ENCODE measurements at places on chromosomes 16 and 17.

- no peaks in the 10 kb centered on the region for H3K4me1 ChIP-seq
- no peak overlapping the region for H3K27ac ChIP-seq
- no peaks in the 10 kb centered on the region for H3K27me3 ChIP-seq
- no peak for DNase-seq
- no peak overlapping the region for H3K4me3 ChIP-seq
These were observed 17.8 kb upstream of the SLC35B1 start for GRCh38 chr17:49725452-49726130.

GRCh38 chr16:76988526-76988925 is 202.5 kb upstream of the MON1B start:
- peaks cover 2% of the 10 kb centered on the region for H3K4me1 ChIP-seq
- no peak overlapping the region for H3K27ac ChIP-seq
- DNase-seq, result no peak
- no peaks in the 10 kb centered on the region for H3K36me3 ChIP-seq

DNA sequence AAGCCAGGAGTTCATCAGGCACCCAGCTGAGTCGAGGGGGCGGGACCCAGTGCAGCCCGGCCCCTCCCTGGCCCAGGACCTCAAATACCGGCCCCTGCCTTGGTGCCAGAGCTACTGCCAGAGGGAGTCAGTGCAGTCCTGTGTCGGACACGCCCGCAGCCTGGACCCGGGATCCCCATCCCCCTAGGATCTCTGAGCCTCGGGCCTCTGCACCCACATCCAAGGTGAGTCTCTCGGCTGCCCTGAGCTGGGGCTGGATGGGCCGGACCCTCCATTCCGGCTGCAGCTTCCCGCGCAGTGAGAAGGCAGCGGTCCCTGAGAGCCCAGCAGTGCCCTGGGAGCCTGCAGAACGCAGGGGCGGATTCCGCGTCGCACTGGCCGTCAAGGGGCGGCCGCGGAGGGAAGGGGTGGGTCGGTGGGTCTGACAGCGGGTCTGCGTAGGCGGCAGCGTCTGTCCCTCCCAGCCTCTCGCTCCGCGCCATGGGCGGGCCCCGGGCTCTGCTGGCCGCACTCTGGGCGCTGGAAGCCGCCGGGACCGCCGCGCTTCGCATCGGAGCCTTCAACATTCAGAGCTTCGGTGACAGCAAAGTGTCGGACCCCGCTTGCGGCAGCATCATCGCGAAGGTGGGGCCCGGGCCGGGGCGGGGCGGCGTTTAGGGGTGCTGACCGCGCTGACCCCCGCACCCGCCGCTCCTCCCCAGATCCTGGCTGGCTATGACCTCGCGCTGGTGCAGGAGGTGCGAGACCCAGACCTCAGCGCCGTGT is at the start of gene DNASE1L2:
DNASE1L2 (plus strand) TSS at position 108 of the 765 bp plus-strand sequence; CDS start at position 481, 373 bp downstream.
- H3K4me1 ChIP-seq, result peaks cover 19% of the 10 kb centered on the region
- no peak within 1 kb of the TSS for H3K4me3 ChIP-seq
- H3K27ac ChIP-seq, result no peak within 1 kb of the TSS
- H3K27me3 ChIP-seq, result peaks cover 34% of the 10 kb centered on the region

GRCh38 chr16:85309656-85310587 is 197.7 kb upstream of the CIBAR2 start:
- no peak overlapping the region for H3K27ac ChIP-seq
- peaks cover 3% of the 10 kb centered on the region for H3K36me3 ChIP-seq
- H3K27me3 ChIP-seq, result no peaks in the 10 kb centered on the region
- no peak for DNase-seq

DNA sequence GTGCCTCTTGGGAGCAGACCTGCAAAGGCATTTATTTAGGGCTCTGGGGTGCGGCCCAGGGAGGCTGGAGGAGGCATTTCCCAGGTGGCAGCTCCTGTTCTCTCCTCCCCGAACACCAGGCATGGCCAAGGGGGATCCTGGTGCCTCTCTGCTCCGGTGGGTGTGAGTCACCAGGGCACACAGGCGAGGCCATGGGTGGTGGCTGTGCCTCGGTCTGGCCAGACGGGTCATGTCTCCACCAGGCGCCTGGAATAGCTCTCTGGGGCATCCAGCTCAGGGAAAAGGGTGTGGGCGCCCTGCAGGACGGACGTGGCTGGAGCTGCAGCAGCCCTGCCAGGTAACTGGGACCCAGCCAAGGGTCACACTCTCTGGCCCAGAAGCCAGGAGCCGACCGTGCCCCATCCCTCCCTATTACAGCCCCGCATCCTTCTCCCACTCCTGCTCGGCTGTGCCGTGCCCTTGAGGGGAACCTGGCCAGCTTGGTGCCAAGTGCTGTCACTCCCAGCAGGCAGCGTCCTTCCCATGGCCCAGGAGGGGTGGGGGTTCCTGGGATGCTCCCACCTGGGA is 25.8 kb downstream of the SOX8 start:
- peaks cover 4% of the 10 kb centered on the region for H3K27me3 ChIP-seq
- no peaks in the 10 kb centered on the region for H3K36me3 ChIP-seq
- no peak overlapping the region for H3K27ac ChIP-seq
- no peak overlapping the region for H3K4me3 ChIP-seq
- DNase-seq, result no peak
- H3K4me1 ChIP-seq, result no peaks in the 10 kb centered on the region

DNA sequence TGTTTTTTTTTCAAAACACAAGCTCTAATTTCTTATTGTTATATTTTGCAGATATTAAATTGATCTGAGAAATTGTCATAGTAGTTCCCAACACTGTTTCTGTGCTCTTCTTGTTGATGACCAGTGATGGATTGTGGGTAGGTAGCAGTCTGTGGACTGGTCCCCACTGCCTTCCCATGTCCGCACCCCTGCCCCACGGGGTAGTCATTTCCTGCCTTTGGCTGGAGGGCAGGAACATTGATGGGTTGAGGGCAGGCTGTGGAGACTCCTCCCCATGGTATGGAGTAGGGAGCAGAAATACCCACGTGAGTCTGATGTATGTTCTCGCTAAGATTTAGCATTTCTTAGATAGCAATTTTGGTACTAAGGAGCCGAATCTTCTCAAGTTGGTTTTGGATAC is 762.0 kb downstream of the CDH8 start:
- peaks cover 4% of the 10 kb centered on the region for H3K4me1 ChIP-seq
- no peak overlapping the region for H3K4me3 ChIP-seq
- no peak for DNase-seq

DNA sequence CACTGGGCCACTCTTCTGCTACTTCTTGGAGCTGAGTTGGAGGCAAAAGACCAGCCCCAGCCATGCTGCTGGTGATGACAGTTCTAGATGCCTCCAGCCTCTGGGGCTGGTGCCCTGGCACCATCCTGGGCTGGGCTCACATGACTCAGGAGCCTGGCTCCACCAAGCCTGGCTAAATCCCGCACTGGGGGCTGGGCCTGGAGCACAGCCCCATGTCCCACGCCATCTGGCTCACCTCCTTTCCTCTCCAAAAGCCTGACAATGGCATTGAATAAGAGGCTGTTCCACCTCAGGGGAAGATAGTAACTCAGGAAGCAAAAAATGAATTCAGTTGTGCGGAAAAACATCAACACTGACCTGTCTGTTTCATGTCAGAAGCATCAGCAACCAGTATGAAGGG is 45.1 kb upstream of the MTSS2 start:
- DNase-seq, result no peak
- H3K27me3 ChIP-seq, result no peaks in the 10 kb centered on the region
- H3K36me3 ChIP-seq, result peaks cover 39% of the 10 kb centered on the region
- no peak overlapping the region for H3K27ac ChIP-seq

- H3K27ac ChIP-seq, result no peak overlapping the region
- H3K36me3 ChIP-seq, result no peaks in the 10 kb centered on the region
- H3K27me3 ChIP-seq, result no peaks in the 10 kb centered on the region
- no peak overlapping the region for H3K4me3 ChIP-seq
These were observed 15.4 kb upstream of the MYO18A start for GRCh38 chr17:29195465-29196081.

DNA sequence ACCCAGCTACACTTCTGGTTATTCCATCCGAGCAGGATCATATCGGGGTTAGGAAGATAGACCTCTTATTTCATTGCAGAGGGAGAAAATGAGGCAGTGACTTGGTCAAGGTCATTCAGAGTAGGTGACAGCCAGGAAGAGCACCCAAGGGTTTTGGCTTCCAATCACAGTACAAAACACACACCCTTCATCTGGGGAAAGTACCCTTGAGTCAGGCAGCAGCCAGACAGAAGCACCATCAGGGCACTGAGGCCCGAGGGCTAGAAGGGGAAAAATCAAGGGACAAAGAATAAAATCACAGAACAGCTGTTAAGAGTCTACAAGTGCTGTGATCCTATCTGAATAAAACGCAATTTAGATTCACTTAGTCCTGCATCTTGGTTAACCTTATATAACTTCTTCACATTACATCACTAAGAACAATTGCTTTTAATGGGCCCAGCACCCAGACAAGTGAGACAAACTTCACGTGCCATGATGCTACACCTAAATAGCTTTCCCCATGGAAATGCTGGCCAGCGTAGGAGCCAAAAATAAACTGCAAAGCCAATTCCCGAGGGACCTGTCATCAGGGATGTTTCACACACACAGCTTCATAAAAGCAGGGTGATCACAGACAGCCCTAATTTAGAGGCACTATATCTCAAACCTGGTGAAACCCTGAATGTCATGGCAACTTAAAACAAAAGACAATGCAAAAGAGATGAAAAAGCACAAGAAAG is 4.9 kb downstream of the UBE2O start:
- peaks cover 7% of the 10 kb centered on the region for H3K4me1 ChIP-seq
- H3K4me3 ChIP-seq, result no peak overlapping the region
- DNase-seq, result no peak
- H3K36me3 ChIP-seq, result no peaks in the 10 kb centered on the region
- no peak overlapping the region for H3K27ac ChIP-seq

DNA sequence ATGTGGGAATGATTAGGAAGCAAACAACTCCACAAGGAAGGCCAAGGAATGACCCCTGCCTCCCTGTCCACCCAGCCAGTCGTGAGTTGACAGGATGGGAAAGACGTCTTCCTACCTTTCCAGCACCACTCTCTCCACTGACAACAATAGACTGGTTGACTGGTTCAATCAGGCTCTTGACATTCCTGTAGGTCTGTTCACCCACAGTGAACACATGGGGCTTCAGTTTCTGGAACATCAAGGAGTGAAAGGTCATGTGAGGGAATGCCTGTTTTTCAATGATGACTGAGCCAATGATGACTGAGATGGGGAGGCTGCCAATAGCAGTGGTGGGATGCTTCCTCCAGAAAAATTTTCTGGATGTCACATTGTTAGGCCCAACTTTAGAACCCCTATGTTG is 9.6 kb downstream of the MYO19 start:
- H3K27ac ChIP-seq, result no peak overlapping the region
- H3K36me3 ChIP-seq, result peaks cover 64% of the 10 kb centered on the region

DNA sequence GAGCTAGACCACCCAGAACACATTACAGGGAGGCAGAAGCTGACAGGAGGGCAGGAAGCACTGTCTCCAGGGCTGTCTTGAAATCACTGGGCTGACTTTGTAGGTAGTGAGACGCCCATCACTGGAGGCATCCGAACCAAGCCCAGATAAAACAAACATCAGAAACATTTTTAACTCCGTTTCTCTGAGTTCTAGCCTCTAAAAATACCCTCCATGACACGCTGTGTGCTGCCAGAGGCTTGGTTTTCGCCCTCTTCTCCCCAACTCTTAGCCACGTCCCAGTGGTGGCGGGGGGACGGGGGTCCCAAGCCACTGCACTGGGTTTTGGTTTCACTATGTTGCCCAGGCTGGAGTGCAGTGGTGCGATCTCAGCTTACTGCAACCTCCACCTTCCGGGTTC is 1.2 kb downstream of the CEP295NL start:
- no peak overlapping the region for H3K27ac ChIP-seq
- H3K4me3 ChIP-seq, result no peak overlapping the region
- peaks cover 18% of the 10 kb centered on the region for H3K4me1 ChIP-seq
- DNase-seq, result no peak
- H3K27me3 ChIP-seq, result no peaks in the 10 kb centered on the region
- peaks cover 14% of the 10 kb centered on the region for H3K36me3 ChIP-seq
